Frontal cortex (tissue), 4 donors: ENCODE measurements at places on chromosomes 6 and 20. TPM values are rescaled to one million over a fixed set of nuclear protein-coding genes. Genes with fewer than 3 reads are reported as not detected.

DNA sequence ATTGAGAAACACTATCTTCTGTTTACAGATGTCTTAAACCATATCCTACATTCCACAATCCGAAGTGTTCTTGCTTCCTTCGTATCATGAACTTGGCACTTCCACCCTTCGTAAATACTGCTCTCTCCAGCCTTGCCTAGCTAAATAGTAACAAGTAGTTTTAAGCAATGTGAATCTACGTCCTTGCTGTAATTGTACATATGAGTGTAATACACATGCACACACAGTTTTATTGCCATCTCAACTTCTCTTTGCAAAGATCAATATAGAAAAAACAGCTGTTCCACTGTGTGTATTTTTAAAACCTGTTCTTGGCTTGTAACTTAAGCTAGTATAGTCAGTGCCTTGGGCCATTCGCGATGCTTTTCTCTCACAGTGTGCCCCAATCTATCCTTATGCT, 1524.7 kb downstream of the GRIK2 start:
- no peak for DNase-seq

Gene SIRPB1
- total RNA-seq = 0.41 TPM

DNA sequence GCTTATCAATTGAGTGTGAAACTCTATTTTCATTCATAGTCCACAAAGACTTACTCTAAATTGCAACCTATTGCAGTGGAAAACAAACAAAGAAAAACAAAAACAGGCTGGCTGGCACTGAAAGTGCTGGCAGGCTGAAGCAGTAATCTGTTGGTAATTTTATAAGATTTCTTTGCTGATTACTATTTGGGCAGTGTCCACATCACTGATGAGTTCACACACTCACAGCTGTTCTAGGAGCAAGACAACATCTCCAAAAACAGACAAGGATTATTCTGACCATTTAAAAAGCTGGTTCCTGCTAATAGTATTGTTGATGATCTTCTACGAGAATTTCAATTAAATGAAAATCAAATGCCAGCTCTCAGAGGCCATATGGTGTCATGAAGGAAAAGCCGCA, 26.9 kb downstream of the MARCKS start:
- DNase-seq = no peak

DNA sequence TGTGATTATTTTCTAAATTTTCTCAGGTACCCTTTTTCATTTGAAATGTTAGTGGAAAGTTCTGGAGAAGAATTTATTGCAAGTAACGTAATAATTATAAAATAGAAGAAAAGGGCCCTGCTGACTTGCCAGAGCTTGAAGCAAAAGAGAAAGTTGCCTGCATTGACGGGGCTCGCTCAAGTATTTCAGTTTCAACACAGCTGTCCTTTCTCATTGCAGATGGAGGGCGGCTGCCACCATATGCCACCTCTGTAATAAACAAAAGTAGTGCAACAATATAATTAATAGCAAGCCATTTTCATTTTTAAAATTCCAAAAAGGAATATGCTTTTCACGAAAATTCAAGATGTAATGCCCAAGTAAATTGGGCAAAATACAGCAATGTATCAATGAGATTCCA, 246.2 kb downstream of the PACRG start:
- no peak for DNase-seq

DNA sequence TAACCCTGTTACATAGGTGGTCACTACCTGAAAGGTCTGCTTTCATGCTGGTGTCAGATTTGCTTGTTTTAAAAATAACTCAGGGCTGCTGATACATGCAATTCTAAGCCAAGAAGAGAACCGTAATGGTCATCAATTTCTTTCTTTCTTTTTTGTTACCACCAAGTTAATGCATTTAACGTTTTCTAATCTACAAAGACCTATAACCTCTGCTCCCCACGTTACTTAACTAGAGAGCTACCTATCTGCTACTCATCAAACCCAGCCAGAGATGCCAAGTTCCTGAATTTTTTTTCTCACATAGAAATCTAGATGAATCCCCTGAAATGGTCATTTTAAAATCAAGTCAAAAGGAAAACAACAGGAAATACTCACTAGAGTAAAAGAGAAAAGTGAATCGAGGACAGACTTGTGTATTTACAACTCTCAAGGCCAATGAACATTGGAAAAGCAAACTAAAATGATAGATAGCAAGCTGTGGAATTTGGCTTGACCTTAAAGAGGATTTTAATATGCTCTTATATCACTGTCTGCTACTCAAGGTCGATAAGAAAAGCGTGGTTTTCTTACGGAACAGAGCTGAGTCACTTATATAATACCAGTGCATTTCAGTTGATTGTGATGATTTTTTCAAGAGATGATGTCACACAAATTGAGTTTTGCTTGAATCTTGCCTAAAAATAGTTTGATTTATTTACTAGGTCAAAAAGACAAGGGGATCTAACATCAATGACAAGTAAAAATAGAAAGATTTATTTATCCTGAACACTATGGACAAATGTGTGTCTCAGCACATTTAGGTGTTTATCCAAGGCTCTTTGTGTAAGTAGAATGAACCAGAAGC, 67.9 kb downstream of the SGK1 start:
- no peak for DNase-seq
